ENCODE measurements at places on chromosomes 12 and 14.

GRCh38 chr12:25020621-25021243 lies 71.8 kb upstream of the BCAT1 start:
- no peak for DNase-seq

DNA sequence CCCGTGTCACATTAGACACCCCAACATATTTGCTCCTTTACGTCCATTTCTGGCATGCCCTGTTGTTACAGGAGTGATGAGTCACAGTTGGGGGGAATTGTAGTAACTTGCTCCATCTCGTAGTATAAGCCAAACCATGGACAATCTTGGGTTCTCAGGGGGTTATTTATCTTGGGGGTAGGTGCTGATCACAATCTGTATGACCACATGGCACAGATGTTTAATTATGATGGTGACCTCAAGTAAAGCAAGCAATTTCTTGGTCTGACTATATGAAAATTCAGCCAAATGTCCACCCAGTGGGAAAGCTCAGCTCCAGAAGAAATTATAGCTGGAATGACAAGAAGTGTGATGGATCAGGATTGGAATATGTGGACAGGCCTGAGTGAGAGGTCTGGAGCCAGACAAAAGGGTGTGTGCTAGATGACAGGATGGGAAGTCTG lies 32.1 kb upstream of the STON2 start:
- no peak for DNase-seq

DNA sequence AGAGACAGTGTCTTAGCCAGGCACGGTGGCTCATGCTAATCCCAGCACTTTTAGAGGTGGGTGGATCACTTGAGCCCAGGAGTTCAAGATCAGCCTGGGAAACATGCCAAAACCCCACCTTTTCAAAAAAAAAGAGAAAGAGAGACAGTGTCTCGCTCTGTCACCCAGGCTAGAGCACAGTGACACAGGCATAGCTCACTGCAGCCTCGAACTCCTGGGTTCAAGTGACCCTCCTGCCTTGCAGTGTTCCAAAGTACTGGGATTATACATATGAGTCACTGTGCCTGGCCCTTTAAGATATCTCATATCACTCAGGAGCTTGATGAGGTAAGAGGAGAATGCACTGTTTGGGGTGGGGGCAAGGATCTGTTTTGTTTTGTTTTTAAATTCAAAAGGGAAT lies 48.1 kb upstream of the LTBP2 start:
- no peak for DNase-seq

GRCh38 chr12:96822641-96823040 lies 84.4 kb upstream of the NEDD1 start:
- DNase-seq: no peak

- peak; percentile 35 for DNase-seq
These were observed 28.3 kb downstream of the DEGS2 start for GRCh38 chr14:100131181-100131580.

Measured in NCI-H345 (cell line).